ENCODE measurements at places on chromosomes 12 and 14.

GRCh38 chr12:46386877-46387629 is 14.5 kb upstream of the SLC38A2 start:
- no peak for DNase-seq

GRCh38 chr14:51453869-51454268 is 197.8 kb upstream of the FRMD6 start:
- DNase-seq = no peak

DNA sequence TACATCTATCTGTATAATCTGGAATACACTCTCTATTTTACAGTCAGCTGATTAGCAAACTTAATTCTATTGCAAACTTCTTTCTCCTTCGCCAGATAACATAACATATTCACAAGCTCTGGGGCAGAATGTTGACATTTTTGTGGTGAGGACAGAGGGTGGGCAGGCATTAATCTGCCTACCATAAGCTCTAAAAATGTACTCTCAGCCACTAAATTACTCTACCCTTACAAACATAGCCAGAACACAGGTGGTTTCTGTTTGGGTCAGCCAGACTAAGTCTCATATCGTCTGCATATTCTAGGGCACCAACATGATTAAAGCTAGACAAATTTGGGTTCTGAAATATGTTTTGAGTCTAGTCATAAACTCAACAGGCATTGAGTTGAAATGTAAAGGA is 90.1 kb downstream of the SLC6A15 start:
- no peak for DNase-seq

- DNase-seq = no peak
These were observed 131.5 kb downstream of the KCNK10 start for GRCh38 chr14:88191605-88192004.

DNA sequence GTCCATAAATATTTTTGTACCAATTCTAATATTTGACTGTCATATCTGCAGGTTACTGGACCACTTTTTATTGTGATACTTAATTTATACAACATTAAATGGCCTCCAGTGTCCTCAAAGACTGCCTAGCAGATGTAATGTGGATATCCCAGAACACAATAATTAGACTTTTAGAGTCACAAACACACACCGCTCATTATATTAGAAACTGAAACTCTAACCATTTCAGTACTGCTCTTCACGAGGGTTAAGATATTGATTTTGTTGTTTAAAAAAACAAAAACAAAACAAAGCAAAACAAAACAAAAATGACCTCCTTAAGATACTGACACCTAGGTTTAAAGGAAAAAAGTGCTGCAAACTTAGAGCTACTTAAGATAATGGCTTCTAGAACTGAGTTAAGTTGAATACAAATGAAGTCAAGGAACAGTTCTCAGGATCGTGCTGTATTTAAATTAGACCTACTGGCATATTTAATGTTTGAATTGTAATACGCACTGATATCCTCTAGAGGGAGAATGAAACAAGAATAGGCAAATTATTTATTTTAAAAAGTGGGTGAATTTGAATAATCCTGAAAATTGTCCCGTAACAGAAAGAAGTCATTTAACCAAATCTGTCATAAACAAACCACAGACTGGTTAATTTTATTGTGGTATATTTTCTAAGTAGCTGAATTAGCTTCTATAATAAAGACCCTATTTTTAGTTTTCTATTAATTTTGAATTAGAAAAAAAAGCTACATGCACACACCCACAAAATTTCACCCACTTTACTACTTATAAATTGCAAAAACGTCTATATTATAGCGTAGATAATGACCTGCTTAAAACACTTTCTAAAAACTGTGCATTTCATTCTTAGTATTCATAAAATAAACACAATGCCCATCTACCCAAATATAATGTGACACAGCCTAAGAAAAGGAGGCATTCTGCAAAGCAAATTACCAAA is 395.2 kb upstream of the DCN start:
- no peak for DNase-seq

- DNase-seq = no peak
These were observed 51.4 kb upstream of the DIO3 start for GRCh38 chr14:101509730-101510371.

GRCh38 chr12:23211384-23212320 is 586.7 kb downstream of the ETNK1 start:
- DNase-seq = no peak

GRCh38 chr12:53078425-53079225 is 565 bp downstream of the SPRYD3 start:
- DNase-seq = no peak

- no peak for DNase-seq
These were observed 67.2 kb downstream of the RIC8B start for GRCh38 chr12:106841510-106842302.

- DNase-seq = no peak
These were observed at the start of gene SERPINA4 for GRCh38 chr14:94560751-94561655. TSS of gene SERPINA4 (plus strand) at chr14:94561442. CDS start at chr14:94563483, 2,041 bp downstream.

DNA sequence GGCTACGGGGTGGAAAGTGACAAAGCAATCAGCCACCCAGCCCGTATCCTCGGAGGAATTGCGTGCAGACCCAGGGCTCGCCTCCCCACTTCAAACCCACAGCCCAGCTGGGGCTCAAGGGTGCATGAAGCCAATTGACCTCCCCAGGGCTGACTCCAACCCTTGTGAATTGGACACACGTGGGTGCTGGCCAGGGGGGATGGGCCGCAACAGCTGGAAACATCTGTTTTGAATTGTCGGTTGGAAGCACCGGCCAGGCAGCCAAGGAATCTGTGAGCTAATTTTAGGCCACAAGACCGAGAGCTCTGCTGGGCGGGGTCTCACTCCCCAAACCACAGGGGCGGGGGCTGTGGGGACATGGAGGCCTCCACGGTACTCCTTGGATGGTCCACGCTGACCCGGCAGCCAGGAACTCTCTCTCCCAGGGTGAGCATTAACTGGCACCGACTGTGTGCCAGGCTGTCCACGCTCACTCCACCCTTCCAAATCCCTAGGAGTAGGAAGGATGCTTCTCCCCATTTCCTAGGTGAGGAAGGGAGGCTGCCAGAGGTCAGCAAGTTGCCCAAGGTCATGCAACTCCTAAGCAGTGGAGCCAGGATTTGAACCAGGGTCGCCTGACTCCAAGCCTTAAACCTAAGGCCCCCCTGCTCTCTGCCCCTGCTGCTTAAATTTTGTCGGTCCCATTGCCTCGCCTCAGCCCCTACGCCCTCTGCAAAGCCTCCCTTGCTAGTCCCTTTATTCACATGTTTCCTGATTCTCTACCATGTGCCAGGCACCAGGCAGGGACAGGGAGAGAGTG is 11.9 kb upstream of the TMEM119 start:
- DNase-seq = no peak

DNA sequence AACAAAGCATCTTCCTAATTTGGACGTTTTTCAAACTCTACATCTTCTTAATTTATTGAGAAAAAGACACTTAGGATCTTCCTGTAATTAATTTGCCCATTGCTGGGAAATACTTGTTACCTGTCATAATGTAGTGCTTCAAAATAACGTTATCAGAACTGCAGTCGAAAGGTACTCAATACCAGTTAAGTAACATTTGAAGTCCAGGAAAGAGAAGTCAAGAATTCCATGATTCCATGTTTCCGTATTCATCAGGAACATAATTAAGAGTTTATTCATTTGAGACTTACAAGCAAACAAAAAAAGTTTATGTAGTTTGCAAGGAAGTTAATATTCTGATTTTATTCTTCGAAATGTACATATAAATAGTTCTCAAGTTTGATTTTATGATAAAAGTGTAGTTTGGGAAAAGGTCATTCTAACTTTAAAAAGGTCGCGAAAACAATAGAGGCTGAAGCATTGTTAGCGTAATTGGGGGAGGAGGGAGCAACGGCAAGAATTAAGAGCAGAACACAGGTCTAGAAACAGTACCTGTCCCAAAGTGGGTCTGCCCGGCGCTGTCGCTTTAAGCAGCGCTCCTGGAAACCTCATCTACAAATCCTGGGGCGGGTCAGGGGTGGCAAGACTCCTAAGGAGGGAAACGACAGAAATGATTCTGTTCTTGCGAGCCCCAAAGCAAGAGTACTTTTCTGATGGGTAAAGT is 1.2 kb upstream of the KCNMB4 start:
- no peak for DNase-seq

DNA sequence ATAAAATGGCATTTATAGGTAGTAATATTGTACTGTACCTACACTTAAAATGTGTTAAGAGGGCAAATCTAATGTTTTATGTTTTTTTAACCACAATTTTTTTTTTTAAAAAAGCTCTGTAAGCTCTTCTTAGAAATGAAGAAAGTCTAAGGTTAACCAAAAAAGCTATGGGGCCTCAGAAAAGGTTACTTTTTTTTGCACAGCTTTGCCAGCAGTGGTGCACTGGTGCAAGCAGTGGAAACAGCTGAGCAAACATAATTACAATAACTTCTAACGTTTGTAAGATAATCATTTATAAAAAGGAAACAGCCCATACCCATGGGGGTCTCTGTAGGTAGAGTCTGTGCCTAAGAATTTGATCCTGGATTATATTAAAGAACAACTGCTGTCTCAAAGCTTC is 85.1 kb upstream of the NID2 start:
- no peak for DNase-seq

DNA sequence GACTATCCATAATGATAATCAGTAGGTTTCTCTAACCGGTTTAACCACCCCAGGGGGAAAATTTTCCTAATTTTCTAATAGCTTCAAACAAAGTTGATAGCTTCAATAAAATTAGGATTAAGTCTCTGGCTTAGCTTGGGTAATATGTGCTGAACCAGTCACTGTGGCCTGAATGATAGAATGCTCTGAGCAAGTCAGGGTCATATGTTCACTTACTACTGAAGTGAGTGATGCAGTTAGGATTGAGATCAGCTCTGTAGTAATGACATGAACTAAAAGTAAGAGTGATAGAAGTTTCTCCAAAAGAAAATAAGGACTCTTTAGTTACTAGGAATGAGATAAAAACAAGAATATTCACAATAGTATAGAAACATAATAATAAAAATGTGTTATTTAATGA is 32.6 kb downstream of the ETNK1 start:
- DNase-seq = no peak

GRCh38 chr12:67996347-67996746 is 7.1 kb downstream of the IFNG-AS1 start:
- no peak for DNase-seq

- no peak for DNase-seq
These were observed 12.9 kb downstream of the ISCA2 start for GRCh38 chr14:74506411-74506851.

- DNase-seq = no peak
These were observed 575 bp downstream of the NAA30 start for GRCh38 chr14:57390806-57391516.

GRCh38 chr12:115216301-115216700 is 532.3 kb upstream of the TBX3 start:
- no peak for DNase-seq

GRCh38 chr12:113854385-113855142 is 111.6 kb downstream of the RBM19 start:
- no peak for DNase-seq

DNA sequence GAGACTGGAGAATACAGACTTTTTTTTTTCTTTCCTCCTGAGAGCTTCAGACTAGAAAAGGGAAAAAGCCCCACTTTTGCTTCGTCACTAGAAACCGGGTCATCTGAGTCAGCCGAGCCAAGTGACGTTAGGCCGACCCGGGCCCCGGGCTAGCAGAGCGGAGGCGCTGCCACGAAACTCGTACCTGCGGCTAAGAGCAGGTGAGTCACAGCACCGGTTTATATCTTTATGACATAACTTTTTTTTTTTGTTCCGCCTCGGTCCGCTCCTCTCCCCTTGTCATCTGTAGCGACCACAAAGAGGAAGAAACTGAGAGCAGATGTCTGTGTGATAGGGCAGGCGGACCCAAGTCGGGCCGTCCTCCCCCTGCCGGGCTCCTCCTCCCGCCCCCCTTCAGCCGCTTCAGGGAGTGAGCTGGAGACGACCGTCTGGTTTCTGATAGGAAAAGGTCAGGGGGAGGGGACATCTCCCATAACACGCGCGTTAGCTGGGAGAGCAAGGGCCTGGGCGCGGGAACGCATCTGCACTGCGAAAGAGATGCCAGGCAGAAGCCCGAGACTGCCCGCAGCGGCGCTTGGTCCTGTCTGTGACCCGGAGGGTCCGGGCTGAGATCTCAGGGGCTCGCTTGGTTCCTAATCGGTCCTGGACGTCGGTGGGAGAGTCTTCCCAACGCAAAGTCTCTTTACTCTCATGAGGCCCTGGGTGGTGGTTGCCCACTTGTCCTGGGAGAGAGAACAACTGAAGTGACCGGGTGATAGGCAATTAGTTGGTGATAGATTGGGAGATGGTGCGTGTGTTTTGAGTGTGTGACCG is 586 bp downstream of the TTC6 start:
- DNase-seq = no peak

DNA sequence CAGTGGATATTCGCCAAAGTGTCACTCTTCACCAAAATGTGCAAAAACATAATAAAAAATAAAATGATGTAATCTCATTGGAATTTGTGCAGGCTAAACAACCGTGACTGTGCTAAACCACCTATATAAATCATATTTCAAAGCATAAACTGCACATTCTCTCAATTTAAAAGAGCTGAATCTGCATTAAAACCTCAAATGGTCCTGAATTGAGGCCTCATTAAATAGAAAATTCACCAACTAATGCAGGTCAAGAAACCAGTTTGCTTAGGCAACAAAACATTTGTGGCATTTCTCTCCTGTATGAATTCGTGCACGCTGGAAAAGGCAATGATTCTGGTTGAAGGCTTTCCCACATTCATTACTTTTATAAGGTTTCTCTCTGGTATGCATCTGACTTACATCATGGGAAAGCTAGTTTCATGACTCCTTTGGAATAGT is 80.1 kb upstream of the IFNG-AS1 start:
- no peak for DNase-seq

GRCh38 chr14:20332431-20332787 is 670 bp downstream of the CCNB1IP1 start:
- no peak for DNase-seq

DNA sequence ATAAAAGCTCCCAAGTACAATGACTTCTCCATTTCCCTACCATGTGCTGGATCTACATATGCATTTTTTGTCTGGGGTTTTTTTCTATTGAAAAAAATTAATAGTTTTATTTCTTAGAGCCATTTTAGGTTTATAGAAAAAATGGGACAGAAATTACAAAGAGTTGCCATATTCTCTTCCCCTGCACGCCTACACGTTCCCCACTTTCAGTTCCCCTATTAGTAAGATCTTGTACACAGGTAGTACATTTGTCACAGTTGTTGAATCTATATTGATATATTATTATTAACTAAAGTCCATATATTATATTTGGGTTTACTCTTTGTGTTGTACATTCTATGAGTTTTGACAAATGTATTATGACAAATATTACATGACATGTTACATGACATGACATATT is 35.7 kb downstream of the SIX6 start:
- DNase-seq = no peak

- no peak for DNase-seq
These were observed 9.1 kb downstream of the NEMP1 start for GRCh38 chr12:57069523-57069922.

DNA sequence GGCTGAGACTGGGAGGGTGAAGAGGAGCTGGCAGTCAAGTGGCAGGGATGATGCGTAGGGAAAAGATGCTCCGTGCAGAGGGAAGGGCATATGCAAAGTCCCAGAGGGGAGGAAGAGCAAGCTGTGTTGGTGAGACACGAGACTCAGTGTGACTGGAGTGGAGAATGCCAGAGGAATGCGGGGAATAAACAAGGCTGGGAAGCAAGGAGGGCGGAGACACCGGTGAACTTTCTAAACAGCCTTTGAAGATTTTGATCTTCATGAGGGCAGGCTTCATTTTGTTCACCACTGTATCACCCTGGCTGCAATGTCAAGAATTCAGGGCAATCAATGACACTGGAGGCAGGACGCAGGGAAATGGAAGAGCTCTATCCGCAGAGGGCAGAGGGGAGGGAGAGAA is 535.8 kb downstream of the FUT8 start:
- DNase-seq = no peak

Measured in cortex of kidney (tissue), 1 donor.